ENCODE measurements at places on chromosomes 7 and 10.

DNA sequence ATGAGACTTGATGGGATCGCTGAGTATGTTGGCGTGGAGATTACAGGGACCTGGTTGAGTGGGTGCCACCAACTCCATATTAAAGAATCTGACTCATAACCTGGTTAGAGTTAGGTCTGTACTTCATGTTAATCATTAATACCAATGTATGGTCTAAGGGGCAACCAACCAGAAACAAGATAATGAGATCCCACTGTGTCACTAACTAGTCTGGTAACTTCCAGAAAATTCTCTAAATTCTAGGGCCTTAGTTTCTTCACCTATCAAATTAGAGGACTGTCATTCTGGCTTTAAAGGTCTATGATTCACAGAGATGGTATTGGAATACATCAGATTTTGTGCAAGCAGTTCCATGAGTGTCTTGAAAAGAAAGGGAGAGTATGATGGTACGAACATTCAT is 102.2 kb downstream of the SNX10 start:
- DNase-seq, result no peak

DNA sequence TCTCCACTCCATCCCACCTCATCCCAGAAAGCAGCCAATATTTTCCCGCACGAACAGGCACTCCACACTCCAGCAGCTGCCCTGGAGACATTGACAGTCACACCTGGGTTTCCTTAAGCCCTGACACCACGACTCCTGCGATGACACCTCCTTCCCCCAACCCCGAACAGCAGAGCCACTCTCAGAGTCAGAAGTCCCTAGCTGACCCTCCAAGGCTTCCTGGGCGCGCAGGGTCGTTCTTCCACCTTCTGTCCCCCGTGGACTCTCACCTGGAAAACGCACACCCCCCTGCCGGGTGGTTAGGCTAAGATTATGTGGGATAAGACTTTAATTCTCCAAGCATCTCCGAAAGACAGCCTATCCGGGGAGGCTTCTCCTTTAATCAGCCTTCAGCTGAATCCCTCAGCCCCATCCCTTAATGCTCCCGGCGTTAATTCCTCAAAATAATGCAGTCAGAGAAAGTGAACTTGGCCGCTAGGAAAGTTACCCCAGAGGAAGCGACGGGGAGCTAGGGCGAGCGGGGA is 1.1 kb downstream of the DENND11 start:
- DNase-seq, result no peak

GRCh38 chr10:10819206-10819856 is 198.3 kb upstream of the CELF2 start:
- no peak for DNase-seq

GRCh38 chr7:1928645-1929348 is 258.7 kb downstream of the ELFN1 start:
- no peak for DNase-seq

- no peak for DNase-seq
These were observed 92.5 kb upstream of the PITRM1 start for GRCh38 chr10:3265088-3265487.

DNA sequence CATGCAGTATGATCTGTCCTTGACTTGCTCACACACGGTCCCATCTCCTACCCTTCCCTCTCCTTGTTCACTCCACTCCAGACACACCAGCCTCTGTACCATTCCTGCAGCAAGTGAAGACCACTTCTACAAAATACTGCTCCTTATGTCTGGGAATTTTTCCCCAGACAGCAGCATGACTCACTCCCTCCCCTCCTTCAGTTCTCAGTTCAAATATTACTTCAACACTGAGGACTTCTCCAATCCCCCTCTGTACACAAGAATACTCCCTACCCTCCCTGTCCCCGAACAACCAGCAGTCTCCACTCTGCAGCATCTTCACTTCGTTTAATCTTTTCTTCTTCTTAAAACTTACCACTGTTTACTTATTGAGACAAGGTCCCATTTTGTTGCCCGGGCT is 474.0 kb downstream of the GPAM start:
- no peak for DNase-seq

DNA sequence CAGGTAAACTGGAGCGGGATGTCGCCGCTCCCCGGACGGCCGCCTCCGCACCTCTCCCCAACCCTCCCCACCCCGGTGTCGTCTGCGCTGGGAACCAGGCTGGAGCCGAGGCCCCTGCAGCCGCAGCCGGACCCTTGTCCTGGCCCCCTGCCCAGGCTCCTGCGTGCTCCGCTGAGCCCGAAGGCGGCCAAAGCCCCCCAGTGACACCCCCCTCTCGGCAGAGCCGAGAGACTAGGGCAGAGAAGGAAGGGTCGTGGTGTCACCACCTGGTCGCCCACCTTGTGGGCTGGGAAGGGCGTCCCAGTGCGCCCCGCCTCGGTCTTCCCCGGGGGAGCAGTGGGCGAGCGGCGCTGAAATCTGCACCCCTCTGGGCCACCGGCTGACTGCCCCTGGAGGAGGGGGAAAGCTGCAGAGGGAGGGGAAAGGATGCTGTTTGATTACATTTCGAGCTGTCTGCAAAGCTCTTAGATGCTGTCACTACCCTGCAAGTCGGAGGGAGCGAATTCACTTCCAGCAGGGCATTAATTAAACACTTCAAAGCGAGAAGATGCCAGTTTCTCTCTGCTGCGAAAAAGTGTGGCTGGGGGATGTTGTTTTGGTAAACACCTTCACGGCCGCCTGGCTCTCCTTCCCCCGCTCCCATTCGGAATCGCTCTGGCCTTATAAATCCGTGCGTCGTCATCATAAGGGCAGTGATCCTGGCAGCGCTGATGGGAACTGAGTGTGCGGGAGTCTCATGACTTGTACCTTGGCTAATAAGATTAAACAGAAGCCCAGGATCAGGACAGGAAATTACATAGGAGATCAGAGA is 622 bp downstream of the DYNC1I1 start:
- no peak for DNase-seq

GRCh38 chr10:86536294-86536861 is 14.8 kb upstream of the WAPL start:
- no peak for DNase-seq

DNA sequence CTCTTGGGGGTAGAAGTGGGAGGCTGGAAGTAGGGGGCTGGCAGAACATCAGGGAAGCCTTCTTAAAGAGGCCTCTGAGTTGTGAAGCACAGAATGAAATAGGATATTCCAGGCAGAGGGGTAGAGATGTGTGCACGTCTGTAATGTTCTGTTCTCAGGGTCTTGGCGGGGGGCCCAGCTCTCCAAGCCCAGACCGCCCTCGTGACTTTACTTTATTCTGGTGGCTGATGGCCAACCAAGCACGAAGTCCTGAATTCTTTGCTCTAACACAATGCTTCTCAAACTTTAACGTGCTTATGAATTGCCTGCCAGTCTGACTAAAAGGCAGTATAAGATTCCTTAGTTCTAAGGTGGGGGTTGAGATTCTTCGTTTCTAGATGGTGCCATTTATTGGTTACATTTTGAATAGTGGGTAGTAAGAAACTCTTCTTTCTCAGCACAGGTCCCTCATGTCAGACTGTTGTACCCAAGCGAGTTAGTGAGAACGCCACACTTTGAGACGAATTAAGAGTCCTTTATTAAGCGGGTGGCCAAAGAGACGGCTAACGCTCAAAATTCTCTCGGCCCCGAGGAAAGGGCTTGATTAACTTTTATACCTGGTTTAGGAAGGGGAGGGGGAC is 8.2 kb downstream of the PRXL2A start:
- no peak for DNase-seq

- DNase-seq, result peak; percentile 64
These were observed 145.3 kb downstream of the CELF2 start for GRCh38 chr10:11162828-11163599.

- no peak for DNase-seq
These were observed 3.8 kb downstream of the GRK5 start for GRCh38 chr10:119211176-119211575.

- DNase-seq, result no peak
These were observed 220.8 kb upstream of the PRSS58 start for GRCh38 chr7:142478479-142479220.

DNA sequence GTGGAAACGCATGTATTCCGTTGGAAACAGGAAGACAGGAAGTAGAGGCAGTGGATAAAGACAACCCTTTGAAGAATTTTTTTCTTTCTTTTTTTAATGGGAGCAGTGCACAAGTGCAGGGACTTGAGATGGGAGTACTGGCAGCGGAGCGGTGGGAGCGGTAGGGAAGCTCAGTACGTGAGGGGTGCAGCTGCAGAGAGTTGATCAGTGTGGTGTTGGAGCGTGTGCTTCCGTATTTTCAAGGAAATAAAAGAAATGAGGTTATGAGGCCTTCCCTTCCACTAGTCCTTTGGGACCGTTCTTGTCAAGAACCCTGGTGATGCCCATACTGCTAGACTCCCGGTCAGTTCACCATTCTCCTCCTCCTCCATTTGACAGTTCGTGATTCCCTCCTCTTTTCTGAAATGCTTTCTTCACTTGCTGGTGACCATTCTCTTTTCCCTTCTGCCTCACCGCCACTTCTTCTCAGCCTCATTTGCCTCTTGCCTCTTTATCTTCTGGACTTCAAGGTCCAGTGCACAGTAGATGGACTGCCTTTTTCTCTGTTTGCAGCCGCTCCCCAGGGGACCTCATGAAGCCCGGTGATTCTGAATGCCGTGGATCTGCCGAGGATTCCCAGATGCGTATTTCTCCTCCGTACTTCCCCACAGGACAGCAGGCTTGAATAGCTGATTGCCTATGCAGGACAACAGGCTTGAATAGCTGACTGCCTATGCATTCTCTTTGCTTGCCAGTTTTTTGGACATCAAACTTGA is 39.1 kb upstream of the TMEM236 start:
- no peak for DNase-seq

DNA sequence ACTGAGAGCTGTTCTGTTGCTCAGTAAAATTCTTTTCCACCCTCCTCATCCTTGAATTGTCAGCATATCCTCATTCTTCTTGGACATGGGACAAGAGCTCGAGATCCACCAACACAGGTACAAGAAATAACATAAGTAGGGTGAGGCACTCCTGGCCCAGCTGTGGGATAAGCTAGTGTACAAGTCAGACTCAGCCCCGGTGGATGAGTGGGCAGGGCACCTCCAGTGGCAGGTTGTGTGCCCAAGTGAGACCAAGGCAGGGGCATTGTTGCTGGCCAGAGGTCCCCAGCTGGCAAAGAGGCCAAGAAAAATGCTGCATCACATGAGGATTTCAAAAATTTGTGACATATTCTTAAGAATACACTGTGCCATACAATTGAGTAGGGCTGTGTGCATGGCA is 402.0 kb upstream of the ZWINT start:
- DNase-seq, result no peak

- no peak for DNase-seq
These were observed 5.3 kb downstream of the CALCR start for GRCh38 chr7:93569189-93569588.

GRCh38 chr7:113715262-113715661 is 203.5 kb downstream of the PPP1R3A start:
- DNase-seq, result no peak

- no peak for DNase-seq
These were observed 25.2 kb upstream of the TTYH3 start for GRCh38 chr7:2606539-2606936.

DNA sequence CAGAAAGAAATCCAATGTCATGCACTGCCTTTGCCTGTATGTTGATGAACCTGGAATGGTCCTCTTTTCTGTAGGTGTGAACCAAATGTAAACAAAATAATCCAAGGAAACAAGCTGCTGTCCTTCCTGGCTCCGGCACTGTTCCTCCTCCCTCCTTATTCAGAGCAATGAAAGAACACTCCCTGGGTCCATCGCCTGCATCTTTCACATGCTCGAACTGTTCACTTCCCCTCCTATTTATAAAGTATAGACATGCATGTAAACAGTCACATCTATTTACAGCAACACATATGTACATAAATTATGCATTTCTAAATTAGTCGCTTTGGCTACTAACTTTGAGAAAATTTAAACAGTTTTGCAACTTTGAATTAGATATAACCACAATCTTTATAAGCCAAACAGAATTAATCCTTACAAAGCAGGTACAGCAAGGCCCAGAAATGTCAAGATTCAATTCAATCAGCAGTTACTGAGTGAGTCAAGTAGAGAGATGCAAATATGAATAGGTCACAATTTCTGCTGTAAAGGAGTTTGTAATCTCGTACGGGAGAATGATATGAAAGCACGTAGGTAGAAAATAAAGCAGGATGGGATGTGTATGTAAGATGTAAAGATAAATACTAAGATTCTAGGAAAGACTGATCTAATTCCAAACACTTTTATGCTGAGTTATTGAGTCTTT is 162.6 kb downstream of the PIP4K2A start:
- DNase-seq, result no peak

GRCh38 chr7:141291541-141291940 is 217.7 kb downstream of the TMEM178B start:
- DNase-seq, result no peak

GRCh38 chr7:49670991-49671390 is 102.4 kb upstream of the VWC2 start:
- DNase-seq, result no peak

- no peak for DNase-seq
These were observed 19.4 kb downstream of the PON3 start for GRCh38 chr7:95376632-95377400.

GRCh38 chr10:97729014-97729413 is 7.9 kb upstream of the ZFYVE27 start:
- no peak for DNase-seq

GRCh38 chr10:6083523-6084475 is 5.0 kb upstream of the RBM17 start:
- DNase-seq, result no peak

- DNase-seq, result no peak
These were observed 10.6 kb upstream of the LRRC72 start for GRCh38 chr7:16515785-16516685.

- no peak for DNase-seq
These were observed 323.4 kb downstream of the WDR37 start for GRCh38 chr10:1379601-1380000.

DNA sequence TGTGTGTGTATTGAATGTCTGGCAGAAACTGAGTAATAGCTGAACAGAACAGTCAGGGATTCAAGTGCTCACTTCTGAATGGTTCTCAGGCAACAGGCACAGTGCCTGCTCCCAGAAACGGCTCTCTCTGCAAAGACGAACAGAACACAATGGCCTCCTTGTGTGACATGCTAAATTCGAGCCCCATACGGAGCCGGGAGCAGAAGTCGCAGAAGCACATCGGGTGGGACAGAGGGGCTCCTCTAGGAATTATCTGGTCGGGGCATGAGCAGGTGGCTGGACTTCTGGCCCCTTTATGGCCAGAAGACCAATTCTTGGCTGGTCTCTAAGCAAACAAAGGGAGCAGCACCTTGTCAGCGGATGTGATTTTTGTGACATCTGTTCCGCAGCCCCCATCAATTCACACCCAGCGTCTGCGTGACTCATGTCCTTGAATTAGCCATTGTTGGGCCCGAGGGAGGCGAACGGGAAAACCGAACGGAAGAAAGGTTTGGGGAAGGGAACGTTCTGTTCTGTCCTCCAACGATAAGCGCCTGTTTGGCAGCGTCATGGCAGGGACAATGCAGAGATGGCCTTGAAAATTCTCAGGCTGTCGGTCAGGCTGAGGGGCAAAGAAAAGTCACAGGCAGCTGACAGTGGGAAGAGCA is 47.3 kb upstream of the NPTX2 start:
- DNase-seq, result no peak

- DNase-seq, result no peak
These were observed 17.1 kb downstream of the MBL2 start for GRCh38 chr10:52755297-52756062.
